ENCODE measurements at places on chromosomes 1 and 21.

DNA sequence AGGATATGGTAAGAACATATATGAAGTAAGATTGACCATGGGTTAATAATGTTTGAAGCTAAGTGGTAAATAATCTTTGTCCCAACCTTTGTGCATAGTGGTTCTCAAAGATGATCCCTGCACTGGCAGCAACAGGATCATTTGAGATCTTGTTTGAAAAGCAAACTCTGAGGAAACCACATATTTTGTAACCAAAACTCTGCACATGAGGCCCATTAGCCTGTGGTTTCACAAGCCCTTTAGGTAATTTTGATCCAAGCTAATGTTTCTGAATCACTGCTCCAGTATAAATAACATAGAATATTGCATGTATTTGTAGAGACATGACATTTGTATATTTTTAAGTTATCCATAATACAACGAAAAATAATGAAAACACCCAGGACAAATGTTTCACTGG lies 147.9 kb upstream of the RGS18 start:
- DNase-seq, result no peak

DNA sequence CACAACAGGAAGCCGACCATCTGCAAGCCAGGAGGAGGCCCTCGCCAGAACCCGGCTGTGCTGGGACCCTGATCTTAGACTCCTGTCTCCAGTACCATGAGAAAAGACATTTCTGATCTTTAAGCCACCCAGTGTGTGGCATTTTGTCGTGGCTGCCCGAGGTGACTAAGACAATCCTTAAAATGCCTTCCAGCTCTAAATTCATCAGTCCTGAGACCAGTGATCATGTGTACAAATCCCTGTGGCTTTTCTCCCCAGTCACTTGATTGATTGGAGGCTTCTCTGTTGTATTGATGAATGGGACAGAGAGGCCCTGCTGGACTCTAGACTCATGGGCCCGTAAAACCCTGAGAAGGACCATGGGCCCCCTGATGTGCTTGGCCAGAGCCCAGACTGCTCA lies 36.1 kb downstream of the B3GALT5 start:
- no peak for DNase-seq

DNA sequence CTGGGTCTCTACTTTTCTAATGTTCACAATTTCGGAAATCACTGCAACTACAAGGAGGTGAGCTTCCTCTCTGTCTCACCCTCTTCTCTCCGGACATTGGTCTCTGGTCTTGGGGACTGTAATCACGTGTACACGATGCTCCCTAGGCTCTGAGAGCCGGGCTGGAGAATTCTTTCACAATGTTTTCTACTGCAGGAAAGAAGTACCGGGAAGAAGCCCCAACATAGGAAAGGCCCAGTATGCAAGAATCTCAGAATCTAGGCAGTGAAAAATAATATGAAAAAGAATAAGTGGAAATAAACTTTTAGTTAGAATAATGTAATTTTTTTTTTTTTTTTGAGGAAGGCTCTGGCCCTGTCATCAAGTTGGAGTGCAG lies 13.5 kb upstream of the HJV start:
- no peak for DNase-seq

DNA sequence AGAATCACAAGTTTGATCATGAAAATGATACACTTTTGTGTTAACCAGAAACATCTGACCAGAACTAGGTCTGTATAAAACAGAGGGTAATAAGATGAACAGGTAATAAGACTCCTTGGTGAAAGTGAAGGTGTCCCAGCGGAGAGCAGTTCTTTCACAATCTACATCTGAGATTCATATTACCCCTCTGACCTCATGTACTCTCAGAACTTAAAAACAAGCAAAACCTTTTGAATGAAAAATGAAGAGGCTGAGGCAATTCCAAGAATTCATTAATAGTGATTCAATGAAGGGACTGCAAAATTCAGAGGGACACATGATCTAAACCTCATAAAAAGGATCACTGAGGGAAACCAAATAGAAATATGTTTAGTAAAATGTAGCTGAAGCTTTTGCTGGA lies 10.9 kb upstream of the MPZL1 start:
- DNase-seq, result no peak

DNA sequence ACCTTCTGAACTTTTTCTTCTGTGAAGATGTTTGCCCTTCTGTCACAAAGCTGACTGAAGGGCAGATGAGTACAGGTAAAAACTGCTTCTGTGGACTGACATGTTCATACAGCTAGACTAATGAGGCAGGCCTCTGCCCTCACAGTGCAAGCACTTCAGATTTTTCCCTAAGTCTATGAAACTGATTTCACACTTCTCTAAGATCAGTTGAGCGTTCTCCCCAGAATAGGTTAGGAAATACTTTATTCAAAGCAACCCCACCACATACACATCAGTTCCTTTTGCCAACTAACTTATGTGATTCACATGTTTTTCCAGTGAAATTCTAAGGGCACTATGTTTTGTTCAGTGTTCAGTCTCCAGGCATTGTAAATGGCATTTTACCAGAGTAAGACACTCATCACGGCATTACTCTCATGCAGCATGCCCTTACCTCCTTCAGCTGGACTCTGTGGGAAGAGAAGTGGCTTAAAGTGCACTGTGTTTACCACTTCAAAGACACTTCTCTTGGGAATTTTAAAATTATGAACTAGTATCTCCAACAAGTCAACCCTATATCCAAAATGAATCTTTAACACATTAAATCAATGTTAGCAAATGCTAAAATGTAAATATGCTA lies 5.4 kb upstream of the PSMG1 start:
- DNase-seq, result no peak

DNA sequence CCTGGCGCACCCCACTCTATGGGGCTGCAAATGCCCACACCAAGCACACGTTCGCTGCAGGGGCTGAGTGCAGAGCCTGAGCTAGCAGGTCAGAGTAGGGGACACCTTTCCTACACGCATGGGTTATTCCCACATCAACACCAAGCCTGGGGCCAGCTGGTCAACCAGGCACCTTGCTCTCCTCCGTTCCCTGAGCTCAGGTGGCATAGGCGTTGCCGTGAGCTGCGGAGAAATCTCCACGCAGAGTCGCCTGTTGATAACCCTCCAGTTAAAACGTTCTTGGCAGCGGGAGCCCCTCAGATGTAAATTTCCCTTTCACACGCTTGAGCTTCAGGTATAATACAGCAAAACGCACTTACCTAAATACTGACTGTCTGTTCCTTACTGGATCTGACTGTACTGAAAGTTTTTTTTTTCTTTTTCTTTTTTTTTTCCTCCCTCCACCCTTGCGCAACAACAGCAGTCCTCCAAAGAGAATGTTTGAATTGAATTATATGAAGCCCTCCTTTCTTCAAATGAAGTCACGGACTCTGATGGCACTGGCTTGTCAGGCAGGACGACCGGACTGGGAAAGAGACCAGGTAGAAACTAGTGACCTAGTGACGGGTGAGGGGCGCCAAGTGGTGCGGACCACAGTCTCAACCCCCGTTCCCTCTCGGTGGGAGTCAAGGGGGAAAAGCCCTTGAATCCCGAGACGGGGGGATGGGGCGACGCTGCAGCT lies 2.1 kb downstream of the BRINP3 start:
- no peak for DNase-seq

GRCh38 chr21:44005071-44005470 lies 7.0 kb upstream of the TRAPPC10 start:
- no peak for DNase-seq

DNA sequence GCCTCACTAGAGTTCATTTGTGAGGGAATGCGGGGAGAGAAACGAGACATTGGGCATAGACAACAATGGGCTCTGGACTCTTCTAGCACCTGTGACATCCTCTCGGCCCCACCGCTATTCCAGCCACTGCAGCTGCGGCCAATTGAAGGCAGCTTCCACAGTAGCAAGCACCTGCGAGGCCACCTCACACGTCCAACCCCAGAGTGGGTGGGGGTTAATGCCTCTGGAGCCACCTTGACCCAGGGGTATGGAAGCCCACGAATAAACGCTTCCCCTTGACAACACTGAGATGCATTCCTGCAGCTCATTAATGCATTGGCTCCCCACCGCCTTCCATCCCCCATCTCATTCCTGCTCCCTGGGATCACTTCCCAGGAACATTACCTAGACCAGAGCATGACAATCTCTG lies 104.4 kb downstream of the GLIS1 start:
- DNase-seq, result no peak

DNA sequence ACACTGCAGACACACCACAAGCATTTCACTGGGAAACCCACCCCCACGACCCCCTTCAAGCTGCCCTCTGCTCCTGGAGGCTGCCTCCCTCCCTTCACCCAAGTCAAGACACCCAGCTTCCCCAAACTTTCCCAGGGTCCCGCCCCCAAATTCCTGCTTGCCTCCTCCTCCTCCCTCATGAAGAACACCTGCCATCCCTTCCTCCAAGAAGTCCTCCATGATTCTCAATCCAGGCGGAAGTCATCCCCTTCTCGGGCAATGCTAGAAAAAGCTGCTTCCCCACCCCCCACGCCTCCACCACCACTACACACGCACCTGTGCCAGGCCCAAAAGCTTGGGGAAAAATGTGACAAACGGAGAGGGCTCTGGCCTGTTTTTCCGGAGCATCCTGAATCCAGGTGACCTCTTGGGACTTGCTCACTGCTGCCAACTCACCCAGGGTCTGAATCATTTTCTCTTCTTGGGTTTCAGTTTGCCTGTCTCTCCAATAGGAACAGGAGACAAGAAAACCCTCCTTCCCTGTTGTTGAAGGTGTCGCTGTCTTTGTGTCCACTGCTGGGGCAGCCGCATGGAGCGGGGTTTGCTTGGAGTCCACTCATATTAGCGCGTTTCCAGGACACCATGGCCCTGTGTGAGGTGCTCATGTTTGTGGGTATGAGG lies 101.0 kb upstream of the CASZ1 start:
- no peak for DNase-seq

DNA sequence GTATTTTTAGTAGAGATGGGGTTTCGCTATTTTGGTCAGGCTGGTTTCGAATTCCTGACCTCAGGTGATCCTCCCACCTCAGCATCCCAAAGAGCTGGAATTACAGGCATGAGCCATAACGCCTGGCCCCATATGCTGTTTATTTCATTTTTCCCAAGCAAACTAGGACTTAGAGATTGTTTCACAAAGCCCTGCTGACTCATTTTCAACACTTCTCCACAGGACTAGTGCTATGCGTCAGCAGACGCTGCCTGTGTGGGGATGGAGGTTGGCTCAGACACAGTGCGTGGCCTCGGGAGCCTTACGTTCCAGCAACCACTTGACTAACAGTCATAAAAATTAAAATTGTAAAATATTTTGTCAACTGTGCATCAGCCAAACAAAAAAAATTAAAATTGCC lies 22.7 kb downstream of the PKNOX1 start:
- DNase-seq, result no peak

DNA sequence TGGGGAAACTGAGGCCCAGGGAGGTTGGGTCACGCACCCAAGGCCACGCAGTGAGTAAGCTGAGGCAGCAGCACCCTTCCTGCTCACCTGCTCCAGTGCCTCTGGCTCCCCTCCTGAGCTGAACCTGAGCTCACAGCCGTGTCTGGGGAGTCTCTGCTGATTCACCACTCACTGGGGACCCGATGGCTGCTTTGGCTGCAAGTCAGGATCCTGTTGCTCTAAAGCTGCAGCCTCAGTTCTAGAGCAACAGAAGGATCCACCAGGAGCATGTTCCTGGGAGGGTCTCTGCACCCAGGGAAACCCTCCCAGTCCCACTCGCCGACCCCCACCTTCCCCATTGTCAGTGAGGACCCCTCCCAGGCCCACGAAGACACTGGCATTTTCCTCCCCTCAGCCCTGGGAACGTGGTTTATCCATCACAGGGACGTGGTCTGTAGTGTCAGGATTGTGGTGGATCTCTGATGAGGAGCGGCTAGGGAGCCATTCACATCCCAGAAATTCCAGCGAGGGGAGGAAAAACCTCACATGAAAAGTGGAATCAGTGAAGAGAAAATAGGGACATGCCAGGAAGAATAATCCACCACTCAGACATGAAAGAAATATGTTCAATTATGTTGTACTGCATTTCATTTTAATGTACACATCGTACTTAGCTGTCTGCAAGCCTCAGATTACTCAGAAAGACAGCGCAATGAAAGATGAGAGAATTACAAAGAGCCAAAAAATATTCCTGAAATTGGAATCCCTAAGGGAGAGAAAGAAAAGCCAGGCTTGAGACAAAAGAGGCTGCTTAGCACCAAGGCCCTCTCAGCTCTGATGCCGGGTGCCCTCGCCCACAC lies 447.2 kb downstream of the MATN1 start:
- DNase-seq, result no peak

GRCh38 chr1:102897557-102897956 lies 210.8 kb downstream of the COL11A1 start:
- DNase-seq, result no peak

DNA sequence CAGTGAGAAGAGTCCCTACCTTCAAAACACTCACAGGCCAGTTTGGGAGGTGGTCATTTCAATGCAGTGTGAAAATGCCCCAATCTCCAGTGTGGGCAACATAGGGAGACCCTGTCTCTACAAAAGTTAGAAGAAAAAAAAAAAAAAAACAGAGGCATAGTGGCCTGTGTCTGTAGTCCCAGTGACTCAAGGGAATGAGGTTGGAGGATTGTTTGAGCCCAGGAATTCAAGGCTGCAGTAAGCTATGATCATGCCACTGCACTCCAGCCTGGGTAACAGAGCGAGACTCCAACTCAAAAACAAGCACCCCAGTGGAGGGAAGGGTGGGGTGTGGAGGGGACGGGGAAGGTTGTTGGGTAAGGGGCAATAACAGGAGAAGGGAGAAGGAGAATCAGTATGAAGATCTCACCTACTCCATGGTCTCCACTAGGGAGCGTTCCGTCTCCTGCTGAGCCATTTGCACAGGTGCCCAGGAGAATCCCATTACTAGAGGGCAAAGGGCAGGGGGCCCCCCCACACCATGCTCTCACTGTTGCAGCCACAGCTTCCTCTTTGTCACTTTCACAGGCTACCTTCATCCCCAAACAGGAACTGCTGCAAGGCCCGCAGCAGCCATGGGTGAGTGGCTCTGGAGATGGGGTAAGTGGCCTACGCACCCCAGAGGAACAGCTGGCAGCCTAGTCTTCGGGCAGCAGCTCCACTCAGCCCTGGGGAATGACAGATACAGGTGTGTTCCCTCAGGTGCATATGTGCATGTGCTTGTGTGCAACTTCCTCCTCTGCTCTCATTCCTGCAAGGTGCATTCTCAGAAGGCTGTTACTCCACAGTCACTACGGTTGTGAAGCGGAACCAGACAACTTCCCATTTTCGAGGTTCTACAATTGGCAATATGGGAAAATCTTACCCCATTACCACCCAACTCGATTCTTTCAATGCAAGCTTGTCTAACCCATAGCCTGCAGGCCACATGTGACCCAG lies 87.9 kb upstream of the LYST start:
- peak; percentile 53 for DNase-seq

GRCh38 chr1:17674726-17675500 lies 80.2 kb upstream of the ACTL8 start:
- no peak for DNase-seq

DNA sequence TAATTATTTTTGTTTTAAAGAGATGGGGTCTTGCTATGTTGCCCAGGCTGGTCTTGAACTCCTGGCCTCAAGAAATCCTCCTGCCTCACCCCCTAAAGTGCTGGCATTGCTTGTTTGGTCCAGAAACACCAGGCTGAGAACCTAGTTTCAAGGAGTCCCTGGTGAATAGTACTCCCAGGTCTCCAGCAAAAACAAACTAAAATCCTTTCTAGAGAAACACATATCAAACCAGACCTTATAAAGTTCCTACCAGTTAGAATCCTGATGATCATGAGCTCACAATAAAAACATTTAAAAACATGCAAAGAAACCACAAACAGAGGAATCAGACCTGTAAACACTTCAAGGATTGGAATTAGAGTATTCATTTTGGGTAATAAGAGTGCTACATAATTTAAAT lies 34.4 kb upstream of the PADI1 start:
- DNase-seq, result no peak

- DNase-seq, result no peak
Observed at GRCh38 chr21:46222436-46223116, 6.0 kb downstream of the LSS start.

- no peak for DNase-seq
Observed at GRCh38 chr1:25616987-25617624, 515 bp downstream of the MAN1C1 start.
